ENCODE measurements at places on chromosomes 6 and 20.

- DNase-seq: no peak
These were observed 239.9 kb downstream of the HIVEP2 start for GRCh38 chr6:142705054-142705453.

GRCh38 chr20:62722627-62723026 is 14.0 kb downstream of the NTSR1 start:
- no peak for DNase-seq

- DNase-seq: no peak
These were observed 5.5 kb downstream of the BFSP1 start for GRCh38 chr20:17525650-17526049.

GRCh38 chr6:154920495-154921200 is 74.5 kb upstream of the TIAM2 start:
- DNase-seq: no peak

DNA sequence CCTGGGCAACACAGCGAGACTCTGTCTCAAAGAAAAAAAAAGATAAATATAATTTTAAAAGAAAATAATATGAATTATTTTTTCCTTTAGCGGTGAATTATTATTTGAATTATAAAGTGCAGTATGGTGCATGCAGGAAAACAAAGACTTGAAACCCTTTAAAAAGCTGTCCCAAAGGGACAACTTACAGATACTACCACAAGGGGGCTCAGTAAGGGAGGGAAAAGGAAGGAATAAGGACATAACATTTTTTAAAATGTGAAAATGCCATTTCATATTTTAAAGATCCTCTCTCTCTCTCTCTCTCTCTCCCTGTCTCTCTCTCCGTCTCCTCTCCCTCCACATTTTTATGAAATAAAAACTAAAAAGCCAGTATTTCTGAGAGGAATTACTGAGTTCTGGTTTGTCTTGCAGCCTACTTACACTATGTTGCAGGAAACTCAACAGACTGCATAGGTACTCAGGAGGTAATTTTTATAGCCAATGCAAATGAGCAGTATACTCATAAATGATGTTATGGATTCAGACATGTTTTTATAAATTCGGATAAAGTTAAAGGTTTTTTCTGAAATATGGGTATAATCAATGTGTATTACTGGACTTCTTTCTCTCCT is 455.0 kb upstream of the GJE1 start:
- no peak for DNase-seq

DNA sequence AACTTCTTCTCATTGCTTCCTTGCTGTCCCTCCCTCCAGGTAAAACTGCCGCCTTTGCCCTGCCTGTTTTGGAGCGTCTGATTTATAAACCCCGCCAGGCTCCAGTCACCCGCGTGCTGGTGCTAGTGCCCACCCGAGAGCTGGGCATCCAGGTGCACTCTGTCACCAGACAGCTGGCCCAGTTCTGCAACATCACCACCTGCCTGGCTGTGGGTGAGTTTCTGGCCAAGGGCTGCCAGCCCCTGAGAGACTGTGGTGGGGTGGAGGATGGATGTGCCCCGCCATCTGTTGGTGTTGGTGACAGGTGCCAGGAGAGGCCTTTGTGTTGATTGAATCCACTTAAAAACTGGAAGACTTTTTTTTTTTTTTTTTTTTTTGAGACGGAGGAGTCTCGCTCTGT is 9.5 kb downstream of the DDX27 start:
- no peak for DNase-seq

- DNase-seq: no peak
These were observed 13.4 kb upstream of the CPNE5 start for GRCh38 chr6:36852481-36853147.

GRCh38 chr20:50224531-50225255 is 34.1 kb downstream of the CEBPB start:
- DNase-seq: no peak

DNA sequence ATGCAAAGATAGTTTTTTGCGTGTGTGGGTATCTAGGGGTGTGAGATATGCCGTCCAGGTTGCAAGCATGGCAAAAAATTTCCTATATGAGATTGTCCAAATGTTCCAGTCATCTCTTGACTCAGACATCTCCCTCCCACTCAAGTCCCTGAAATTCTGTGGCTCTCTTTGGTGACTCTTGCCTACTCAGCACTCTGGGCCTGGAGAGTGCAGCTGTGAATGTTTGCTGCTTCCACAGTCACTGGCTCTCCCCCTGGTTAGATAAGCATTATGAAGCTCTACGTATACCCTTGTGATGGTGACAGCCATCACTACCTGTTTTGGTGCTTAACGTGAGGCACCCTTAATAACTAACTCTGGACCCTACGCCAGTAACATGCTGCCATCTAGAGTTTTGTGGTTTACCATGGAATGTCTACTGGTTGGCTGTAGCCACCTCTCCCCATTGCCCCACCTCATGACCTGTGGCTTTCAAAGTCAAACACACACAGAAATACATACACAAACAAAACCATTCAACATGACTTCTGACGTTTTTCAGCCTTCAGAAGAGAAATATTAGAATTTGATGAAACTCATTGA is 621.9 kb upstream of the CITED2 start:
- no peak for DNase-seq

GRCh38 chr6:81621816-81622395 is 130.6 kb downstream of the TENT5A start:
- DNase-seq: no peak

GRCh38 chr6:79632580-79632979 is 1.5 kb downstream of the SH3BGRL2 start:
- no peak for DNase-seq

DNA sequence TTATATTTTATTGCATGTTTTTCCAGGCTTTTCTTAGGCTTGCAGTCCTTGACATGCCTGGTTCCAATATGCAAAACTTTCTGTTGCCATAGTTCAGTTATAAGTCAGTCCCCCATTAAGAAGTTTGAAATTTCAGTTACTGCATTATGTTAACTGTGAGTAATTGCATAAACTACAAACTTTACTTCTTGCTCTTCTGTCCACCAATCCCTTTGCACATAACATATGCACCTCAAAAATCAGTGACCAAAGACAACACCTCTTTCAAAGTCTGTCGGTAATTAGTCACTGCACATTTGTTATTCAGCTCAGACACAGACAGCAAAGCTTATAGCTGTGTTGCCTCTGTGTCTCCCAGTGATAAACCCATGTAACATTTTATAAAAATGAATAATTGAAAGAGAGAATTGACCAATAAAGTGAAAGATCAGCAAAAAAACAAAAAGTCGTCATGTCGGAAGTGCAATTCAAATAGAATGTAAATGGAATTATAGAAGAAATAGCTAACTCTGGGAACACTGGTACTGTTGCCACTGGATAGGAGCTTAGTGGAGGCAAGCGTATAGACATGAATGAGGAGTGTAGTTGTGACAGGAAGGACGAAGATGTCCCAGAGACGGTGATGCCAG is 50.3 kb upstream of the BTBD3 start:
- no peak for DNase-seq

DNA sequence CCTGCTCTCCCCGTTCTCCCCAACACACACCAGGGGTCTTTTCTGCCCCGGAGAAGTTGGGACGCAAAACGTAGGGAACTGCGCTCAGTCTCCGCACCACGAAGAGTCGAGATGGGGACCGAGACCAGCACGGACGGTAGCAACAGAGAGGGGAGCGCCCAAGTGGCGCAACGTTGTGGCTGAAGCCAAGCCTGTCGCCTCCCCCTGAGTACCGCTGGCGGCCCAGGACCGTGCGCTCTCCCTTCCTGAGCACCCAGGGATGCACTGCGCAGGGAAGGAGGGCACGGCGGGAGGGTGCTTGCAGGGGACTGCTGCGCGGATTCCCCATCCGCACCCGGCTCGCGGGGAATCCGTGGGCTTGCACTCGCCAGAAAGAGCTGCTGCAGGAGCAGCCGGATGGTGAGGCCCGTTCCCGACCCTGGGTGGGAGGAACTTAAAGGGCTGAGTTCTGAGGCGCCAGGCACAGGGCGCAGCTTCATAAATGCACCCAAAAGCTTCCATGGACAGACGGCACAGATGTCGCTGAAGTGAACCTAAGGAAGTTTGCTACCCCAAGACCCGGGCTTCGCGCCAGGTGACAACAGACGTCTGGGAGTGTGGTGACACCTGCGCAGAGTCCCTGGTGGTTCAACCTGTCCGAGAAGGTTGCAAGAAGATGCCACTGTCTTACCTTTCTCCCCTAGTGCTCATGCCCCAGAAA is 178.7 kb downstream of the TBXT start:
- no peak for DNase-seq

GRCh38 chr6:146984251-146984924 is 219.8 kb upstream of the STXBP5 start:
- no peak for DNase-seq

GRCh38 chr6:39295611-39296011 is 18.6 kb downstream of the KCNK17 start:
- no peak for DNase-seq

DNA sequence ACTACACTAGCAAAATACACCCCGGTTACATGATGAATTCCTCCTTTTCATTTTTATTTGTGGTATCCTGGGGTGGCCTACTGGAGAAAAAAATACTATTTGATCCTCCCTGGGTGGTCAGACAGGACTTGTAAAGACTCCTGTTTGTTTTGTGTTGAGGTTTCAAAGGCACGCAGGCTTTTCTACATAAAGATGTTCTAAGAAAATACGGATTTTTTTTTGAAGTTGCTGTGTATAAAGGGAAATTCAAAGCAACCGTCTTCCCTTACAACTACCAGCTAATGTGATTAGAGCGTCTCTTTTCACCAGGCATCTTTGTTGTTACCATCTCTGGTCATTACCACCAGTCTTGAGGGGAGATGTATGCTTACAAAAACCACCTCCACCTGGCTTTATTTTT is 187.1 kb downstream of the SOX4 start:
- no peak for DNase-seq

- DNase-seq: no peak
These were observed 123.8 kb downstream of the RFPL4B start for GRCh38 chr6:112470950-112471349.

GRCh38 chr6:120876424-120876823 is 457.9 kb downstream of the TBC1D32 start:
- DNase-seq: no peak

DNA sequence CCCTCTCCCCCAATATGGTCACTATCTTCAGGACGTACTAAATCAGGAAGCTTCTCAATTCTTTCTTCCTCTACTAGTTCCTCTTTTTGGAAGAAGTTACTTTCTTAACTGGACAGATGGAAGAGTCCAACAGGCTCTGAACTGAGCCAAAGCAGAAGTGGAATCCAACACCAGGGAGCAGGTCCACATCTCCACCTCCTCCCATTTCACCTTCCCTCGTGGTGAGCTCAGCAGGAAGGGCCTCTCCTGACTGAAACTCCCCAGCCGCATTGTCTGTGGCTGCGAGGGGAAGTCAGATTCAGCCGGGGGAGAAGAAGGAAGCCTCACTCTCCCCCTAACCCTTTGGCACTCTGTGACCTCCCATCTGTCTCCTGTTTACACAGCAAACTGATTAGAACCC is 63.8 kb upstream of the UST start:
- DNase-seq: no peak

DNA sequence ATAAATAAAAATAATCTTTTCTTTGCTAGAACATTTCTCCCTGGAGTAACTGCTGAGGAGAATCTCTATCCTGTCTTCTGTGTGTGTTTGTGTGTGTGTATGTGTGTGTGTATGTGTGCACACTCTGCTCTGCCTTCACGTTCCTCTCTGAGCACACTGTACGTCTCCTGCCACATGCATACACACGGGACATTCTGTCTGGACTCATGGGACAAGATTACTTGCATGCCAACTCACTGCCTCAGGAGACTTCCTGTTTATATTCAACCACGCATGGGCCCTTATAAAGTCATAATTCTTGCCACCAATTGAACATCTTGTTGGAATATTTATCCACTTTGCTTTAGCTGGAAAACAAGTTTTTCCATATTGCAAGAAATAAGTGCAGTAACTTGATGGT is 930.6 kb downstream of the KIF16B start:
- no peak for DNase-seq

- DNase-seq: no peak
These were observed 78.6 kb downstream of the TRMT6 start for GRCh38 chr20:5871459-5872410.
